Hematopoietic multipotent progenitor cell treated with erythropoietin and hydrocortisone succinate and interleukin-3 and kit ligand, for 6 days (in vitro differentiated cells): ENCODE measurements at places on chromosomes 5 and 9.

DNA sequence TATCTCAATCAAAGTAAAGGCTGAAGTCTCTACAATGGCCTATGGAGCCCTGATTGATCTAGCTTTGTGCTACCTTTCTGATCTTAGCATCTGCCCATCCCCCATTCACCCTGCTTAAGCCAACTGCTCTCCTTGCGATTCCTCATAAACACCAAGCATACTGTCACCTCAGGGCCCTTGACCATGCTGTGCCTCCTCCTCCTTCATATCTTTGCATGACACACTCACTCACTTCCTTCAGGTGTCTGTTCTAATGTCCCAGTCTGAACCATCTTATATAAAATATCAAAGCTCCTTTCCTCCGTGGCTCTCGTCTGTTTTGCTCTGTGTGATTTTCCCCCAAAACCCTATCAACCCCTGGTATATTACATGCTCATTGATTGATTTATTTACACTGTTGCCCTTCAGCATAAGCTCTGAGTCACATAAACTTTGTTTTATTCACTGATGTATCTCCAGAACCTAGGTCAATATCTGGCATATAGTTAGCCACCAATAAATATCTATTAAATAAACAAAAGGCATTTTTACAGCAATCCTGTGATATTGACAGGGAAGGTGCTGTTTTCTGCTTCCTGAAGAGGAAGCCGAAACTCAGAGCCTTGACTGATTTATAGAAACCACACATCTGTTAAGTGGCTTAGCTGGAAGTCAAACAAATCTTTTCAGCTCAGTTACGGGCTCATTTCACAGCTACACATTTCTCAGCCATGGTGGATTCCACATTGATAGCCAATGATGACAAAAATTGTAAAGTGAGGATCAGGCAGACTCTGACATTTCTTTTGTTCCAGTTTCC is 103.6 kb downstream of the BOD1 start:
- DNase-seq = no peak

DNA sequence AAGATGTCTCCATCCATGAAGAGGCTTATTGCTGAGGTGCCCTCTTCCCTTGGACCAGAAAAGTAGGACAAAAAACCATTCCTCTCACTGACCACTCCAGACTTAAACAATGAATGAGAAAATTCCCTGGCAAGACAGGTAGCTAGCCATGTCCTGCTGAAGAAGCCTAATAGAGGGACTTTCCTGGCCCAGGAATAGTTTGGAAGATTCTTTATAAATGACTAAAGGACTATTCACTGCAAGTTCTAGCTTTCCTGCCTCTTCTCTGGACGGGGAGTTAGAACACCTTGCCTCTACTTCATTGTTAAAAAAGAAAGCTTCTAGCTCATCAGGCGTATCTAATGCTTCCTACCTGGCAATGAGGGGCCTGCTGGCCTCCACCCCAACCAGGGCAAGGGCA is 153.6 kb downstream of the NR3C1 start:
- DNase-seq = no peak

DNA sequence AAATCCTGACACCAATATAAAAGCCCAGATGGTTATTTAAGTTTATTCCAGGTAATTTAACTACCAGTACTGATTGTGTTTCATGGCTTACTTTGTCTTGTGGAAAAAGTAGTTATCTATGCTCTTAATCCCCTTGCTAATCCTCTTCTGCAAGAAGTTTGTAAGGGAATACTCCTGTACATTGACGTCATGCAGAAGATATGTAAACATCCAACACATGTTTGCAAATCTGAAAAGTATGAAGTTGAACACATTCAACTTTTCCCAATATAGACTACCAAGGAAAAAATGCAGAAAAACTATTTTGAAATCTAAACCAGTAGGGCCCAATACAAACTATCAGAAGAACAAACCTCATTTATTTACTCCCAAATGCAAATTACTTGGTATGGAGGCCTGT is 56.3 kb upstream of the ELL2 start:
- DNase-seq = no peak

- no peak for DNase-seq
Observed at GRCh38 chr5:72465066-72465465, 42.1 kb downstream of the ZNF366 start.

DNA sequence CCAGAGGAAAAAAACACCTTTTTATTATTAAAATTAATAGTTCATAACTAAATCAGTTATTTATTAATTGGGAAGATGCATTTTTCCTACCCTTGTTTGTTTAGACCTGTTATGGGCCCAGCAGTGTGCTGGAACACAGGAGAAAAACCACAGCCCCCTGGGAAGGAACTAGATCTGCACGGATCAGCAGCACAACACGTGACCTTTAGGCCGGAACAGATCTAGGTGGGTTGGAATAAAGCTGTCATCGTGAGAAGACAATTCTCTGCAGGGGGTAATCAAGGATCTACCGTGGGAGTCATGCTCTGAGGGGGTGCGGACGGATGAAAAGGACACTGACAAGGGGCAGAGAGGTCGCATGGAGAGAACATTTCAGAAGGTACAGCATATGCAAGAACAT is 95.8 kb upstream of the SPATA31C2 start:
- no peak for DNase-seq

GRCh38 chr5:139759219-139759721 is 36.3 kb upstream of the PSD2 start:
- DNase-seq = no peak

GRCh38 chr9:88536023-88536324 is 996 bp downstream of the NXNL2 start:
- no peak for DNase-seq

- peak; percentile 80 for DNase-seq
Observed at GRCh38 chr5:140632366-140633020, 482 bp downstream of the CD14 start.

GRCh38 chr5:90873033-90873517 is 314.5 kb downstream of the ADGRV1 start:
- peak; percentile 12 for DNase-seq

DNA sequence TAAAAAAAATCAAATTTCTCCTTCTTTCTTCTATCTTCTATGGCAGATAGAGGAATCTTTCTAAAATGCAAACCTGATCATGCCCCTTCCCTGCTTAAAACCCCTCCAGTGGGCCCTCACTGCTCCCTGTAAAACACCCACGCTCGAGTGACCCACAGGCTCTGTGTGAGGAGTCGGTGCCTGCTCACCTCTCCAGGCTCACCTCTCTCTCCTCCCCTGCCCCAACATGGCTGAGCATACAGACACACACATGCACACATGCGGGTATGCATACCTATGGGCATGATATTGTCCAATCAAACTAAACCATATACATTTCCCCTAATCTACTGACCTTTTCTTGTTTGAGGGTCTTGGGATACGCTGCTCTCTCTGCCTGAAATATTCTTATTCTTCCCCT is 40.8 kb upstream of the COL15A1 start:
- no peak for DNase-seq

DNA sequence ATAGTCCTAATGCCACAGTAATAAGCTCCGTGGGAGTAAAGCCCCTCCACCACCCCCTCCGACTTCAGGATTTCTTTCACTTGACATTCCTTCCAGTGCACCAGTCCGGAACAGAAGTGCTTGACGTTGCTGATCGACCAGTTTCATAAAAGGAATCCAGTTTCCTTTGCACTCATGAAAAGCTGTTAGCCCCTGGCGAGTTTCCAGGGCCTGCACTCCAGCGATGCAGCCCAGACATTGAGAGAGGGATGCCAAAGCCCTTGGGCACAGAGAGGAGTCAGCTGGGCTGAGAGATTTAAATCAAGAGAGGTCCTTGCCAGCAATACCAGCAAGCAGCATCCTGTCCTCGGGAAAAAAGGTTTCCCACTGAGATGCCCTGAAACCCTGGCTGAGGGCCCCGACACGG is 170.1 kb downstream of the GABBR2 start:
- no peak for DNase-seq

DNA sequence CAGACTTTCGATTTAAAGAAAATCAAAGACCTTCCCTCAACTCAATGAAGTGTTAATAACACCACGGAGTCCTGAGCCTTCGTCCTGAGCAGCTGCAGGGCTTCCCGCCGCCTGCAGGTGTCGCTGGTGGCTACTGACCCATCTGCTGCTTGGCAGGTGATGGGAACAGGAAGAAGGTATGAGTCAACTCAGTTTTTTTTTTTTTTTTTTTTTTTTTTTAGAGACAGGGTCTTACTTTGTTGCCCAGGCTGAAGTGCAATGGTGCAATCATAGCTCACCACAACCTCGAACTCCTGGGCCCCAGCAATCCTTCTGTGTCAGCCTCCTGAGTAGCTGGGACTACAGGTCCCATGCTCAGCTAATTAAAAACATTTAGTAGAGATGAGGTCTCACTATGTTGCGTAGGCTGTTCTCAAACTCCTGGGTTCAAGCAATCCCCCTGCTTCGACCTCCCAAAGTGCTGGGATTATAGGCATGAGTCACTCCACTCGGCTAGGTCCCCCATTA is 185.7 kb upstream of the IL12B start:
- peak; percentile 52 for DNase-seq

GRCh38 chr5:15496886-15497285 is 3.1 kb upstream of the FBXL7 start:
- DNase-seq = no peak

DNA sequence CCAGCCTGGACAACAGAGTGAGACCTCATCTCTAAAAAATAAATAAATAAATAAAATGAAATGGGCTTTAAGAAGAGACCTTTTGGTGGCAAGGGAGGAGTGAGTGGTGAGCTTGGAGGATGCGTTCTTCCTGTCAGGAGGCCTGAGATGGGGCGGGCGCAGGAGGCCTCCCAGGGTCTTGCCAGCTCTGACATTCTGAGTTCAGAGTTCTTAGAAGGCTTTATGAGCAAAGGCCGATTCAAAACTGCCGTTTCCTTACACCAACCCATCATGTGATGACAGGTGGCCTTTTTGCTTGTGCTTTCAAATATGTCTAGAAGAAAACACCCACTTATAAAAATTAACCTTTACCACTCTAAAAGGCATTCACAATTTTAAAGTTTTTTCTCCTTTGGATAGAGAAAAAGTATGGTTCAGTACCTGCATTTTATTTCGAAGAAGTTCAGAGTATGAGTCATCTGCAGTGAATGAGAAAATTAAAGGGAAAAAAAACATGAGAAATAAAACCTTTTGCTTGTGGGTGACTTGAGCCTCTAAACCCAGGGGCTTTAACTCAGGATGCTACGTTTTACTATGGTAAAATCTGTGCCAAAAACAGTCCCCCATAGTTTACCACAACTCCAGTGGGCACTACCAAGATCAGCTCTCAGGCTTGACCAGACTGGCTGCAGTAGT is 157.4 kb upstream of the OTULINL start:
- no peak for DNase-seq

- DNase-seq = no peak
Observed at GRCh38 chr5:2742921-2743679, 8.4 kb downstream of the IRX2 start.

- DNase-seq = no peak
Observed at GRCh38 chr5:132427281-132428146, 58.0 kb downstream of the SLC22A5 start.

DNA sequence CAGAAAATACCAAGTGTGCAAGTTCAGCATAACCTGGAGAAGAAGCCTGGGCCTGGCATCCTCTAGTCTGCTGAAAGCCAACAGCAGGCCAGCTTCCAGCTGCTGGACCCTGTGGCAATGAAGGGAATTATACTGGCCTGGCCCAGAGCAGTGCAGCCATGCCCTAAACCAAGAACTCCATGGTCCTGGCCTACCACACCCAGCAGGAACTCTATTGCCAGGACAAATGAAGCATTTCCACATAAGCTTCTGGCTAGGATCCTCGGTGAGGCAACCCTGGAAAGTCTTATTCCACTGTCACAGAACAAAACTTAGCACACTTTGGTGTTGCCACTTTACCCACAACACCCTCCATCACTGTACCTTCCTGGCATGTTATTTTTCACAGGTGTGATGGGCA is 35.5 kb downstream of the CDK5RAP2 start:
- no peak for DNase-seq

GRCh38 chr9:89449261-89449671 is 48.6 kb downstream of the SEMA4D start:
- DNase-seq = no peak

DNA sequence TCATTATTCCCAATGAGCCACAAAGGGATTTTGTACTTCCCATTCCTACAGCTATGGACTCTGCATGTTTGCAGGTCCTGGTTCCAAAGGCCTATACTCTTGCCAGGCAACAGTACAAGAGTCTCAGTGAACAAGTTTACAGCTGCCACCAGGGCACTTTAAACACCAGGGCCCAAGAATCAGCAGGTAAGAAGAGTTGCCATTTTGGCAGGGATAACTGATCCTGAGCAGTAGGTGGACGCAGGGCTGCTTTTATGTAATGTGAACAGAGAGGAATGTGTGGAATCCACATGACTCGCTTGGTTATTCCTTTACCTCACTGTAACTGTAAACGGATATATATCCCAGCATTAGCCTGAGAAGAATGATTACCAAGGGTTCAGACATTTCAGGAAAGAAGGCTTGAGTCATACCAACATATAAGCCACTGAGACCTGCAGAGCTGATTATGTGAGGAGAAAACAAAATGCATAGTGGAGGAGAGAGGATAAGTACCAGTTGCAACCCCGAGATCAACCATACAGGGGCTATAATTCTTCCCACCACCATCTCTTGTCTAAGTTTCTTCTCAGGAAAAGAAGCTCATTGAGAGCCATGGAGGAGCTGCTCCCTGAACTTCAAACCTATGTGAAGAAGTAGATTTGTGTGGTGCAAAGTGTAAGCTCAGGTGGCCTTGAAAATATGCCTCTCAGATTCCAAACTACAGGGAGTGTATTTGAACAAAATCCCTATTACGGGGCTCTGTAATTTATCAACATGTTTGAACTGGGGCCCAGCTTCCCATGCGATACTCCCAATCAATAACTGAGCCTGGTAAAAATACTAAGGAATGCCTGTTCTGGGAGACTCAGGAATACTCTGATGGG is 24.6 kb downstream of the RAPGEF6 start:
- no peak for DNase-seq

DNA sequence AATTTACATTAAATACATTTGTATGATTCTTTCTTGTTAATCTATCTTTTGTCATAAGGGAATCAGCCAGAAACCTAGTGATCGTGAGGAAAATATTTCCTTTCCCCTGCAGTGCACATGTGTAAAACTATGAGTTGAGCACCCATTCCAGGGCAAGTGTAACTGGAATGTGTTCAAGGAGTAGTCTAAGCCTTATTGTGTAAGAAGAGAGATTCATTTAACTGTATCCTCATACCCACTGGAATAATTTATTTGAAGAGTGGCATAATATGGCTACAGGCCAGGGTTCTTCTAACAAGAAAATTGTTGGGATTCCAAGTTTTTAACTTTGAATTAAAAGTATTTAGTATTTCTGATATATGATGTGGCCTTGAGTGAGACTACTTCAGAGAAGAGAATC is 1692.7 kb downstream of the EFNA5 start:
- DNase-seq = no peak

GRCh38 chr5:139657363-139658321 is 9.5 kb downstream of the CXXC5 start:
- DNase-seq = peak; percentile 72

- DNase-seq = no peak
Observed at GRCh38 chr5:54807421-54807820, 178.0 kb downstream of the ESM1 start.

- DNase-seq = no peak
Observed at GRCh38 chr5:1390861-1391600, 46.1 kb upstream of the CLPTM1L start.
